ENCODE measurements at places on chromosomes 2 and 18.

DNA sequence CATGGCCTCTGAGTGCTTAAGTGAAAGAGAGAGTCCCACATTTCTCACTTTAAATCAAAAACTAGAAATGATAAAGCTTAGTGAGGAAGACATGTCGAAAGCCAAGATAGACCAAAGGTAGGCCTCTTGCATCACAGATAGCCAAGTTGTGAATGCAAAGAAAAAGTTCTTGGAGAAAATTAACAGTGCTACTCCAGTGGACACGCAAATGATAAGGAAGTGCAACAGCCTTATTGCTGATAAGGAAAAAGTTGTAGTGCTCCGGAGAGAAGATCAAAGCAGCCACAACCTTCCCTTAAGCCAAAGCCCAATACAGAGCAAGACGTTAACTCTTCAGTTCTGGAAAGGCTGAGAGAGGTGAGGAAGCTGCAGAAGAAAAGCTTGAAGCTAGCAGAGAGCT is 32.1 kb downstream of the PSMD1 start:
- no peak for DNase-seq

- DNase-seq: peak; percentile 70
Measured at GRCh38 chr18:62586151-62586774, 63.4 kb downstream of the ZCCHC2 start.

- no peak for DNase-seq
Measured at GRCh38 chr2:97743913-97744312, 30.5 kb downstream of the ZAP70 start.

DNA sequence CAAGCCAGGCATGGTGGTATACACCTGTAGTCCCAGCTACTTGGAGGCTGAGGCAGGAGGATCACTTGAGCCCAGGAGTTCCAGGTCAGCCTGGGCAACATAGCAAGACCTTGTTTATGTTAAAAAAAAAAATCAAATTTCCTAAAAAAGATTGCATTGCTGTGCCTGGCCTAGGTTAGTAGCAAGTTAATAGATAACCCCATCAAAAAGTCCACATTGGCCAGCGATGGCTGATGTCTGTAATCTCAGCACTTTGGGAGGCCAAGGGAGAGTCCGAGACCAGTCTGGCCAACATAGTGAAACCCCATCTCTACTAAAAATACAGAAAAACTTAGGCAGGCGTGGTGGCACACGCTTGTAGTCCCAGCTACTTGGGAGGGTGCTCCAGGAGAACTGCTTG is 38.7 kb downstream of the PARD6G start:
- DNase-seq: no peak

GRCh38 chr2:109486711-109487535 is 126.8 kb downstream of the SEPTIN10 start:
- DNase-seq: no peak

- DNase-seq: no peak
Measured at GRCh38 chr18:61580046-61580445, 246.8 kb downstream of the CDH20 start.

GRCh38 chr2:30765191-30765590 is 42.1 kb downstream of the CAPN13 start:
- DNase-seq: no peak

DNA sequence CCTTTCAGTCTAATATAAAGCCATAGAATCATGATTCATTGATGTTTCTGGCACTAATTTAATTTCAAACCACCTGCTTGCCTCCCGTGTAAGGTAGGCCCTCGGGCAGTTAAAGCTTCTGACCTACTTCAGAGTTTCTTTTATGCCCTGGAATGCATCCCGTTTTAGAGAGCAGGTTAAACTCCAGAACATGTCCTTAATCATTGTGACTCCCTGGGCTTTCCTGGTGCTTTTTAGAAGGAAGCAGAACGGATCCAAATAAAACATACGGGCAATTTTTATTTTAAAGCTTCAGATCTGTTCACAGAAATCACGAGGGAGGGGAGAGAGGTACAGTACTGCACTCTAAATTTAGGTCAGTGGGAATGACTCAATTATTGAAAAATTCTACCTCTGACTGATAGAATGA is 134.8 kb downstream of the GCA start:
- DNase-seq: no peak

DNA sequence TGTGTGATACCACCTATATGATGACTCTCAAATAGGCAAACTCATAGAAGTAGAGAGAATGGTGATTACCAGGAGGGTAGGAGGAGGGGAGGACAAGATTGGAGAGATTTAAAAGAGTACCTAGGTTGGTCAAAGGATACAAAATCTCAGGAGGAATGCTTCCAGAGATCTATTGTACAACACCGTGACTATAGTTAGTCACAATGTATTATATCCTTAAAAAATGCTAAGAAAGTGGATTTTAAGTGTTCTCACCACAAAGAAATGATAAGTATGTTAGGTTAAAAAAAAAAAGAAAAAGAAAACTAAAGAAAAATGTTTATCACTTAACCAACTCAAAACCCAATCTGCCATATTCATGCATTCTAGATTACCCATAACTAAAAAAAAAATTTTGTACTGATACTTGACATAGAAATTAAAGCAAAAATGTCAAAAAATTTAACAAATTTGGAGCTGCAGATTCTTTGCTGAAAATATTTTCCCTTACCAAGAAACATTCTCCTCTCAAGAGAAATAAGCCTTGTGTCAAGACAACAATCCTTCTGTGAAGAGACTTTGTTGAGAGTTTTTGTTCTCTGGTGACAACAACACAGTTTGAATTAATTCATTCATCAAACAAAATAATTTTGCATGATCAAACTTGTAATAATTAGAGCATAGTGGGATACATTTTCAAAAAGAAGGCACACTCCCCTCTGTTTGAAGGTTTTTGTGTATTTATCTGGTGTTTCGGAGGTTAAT is 213.1 kb downstream of the DNER start:
- DNase-seq: no peak

- DNase-seq: no peak
Measured at GRCh38 chr2:199460846-199461710, 3.3 kb upstream of the SATB2 start.

DNA sequence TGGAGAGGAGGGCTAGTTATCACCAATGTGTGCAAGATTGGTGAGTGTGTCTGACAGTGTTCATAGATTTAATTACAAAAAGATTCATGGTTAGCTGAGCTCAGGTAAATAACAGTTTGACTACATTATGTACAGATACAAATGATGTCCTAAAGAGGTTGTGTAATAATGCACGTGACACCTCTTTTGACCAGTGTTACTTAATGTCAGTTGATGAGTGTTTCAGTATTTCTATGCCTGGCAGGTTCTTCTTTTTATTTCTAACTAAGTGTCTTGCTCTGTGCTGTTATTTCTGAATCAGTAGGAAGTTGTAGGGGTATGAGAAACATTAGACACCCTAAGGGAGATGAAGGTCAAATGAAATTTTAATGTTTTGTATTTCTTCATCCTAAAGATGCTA is 7.9 kb upstream of the INHBB start:
- no peak for DNase-seq

DNA sequence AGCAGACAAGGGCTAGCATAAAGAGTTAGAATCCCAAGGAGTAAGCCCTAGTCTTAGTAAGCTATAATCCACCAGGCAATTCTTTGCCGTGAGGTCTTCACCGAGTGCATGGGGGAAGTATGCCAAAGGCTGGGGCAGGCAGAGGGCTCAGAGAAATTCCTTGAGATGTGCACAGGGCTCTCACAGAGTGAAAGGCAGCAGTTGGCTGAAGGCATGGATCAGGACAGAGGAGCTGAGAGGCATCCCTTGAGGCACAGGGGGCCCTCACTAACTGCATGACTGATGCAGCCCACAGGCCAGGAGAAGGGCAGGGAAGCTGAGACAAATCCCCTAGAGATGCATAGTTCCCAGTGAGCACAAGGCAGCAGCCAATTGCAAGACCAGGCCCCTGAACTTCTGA is 34.1 kb downstream of the PTH2R start:
- DNase-seq: no peak

DNA sequence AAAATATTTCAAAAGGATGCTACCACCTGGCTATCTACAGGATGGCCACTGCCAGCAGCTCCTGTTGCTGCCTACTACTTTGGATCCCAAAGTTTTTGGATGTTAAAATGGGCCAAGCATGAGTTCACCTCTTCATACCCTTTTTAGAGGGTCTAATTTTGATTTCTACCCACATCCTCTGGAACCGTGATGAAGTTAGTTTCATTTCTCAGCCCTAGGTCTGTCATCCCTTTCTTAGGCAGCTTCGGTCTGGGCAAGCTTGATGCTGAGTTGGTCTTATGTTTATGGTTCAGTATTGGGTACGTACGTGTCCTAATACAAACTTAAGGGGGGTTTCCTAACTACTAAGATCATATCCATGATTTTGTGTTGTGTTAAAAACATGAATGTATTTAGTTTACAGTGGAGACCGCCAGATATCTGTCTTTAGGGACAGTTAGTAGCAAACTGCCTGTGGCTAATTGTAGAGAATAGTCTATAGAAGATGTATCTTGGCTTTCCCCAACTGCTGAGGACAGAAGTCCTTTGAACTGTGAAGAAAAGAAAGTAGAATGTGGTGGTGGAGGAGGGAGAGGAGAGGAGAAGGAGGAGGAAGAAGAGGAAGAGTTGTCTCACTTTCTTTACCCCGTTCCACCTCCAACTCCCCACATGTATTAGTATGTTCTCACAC is 184.9 kb downstream of the UBE2E3 start:
- DNase-seq: no peak

DNA sequence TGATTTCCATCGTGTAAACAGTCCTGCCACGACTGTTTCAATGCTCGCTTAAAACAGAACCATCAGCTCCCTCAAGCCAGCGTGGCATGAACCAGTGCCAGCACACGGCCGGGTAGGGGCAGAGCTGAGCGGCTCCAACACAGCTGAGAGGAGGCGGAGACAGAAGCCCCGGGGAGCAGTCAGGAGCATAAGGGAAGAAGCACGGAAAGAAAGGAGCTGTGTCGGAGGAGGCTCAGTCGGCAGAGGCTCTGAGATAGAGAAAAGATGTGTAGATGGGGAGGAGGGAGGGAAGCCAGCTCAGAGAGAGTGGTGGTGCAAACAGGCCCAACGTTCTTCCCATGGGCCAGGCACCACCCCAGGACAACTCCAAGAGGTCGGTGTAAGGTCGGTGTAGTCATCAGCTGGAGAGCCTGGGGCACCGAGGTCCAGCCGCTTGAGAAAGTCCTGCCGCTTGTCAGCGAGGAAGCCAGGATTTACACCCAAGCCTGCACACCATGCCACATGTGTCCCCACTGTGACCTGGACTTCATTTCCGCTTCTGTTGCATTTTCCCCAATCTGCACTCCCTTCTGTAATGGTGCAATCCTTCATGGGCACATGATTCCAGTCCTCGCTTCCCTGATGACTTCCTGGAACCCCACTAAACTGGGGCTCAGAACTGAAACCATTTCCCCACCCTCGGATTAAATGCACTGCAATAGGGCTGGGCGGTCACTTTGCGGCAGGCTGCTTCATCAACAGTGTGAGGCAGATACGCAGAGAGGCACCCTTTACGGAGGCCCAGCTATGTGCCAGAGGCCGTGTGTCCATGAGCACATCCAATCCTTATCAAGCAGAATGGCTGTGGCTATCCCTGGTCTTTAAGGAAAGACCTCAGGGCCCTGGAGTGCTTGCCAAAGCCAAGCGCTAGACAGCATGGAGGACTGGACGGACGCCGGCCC is 43.5 kb downstream of the CYP27C1 start:
- DNase-seq: no peak

DNA sequence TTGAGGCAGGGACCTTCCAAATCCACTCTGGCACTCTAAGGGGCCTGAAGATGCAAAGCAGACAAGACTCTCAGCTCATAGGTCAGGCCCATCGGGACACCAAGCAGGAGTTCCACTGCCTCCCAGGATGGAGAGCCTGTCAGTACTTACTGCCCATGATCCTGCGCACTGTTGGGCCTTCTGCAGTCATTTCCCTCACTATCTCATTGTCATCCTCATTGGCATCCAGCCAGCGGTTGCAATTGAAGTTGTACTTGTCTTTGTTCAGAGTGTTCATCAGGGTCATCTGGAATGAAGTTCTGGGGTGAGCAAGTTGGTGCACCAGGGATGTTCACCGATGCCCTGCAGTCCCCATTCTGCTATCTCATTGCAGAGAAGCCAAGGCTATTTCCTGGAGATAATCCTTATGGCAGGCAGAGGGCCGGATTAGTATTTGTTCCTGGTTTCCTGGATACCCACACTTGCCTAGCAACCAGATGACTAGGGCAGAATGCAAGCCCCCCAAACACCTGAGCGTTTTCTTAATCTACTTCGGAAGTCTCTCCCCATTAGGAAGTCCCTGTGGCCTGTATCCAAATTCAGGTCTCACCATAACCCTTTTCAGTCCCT is 65.1 kb downstream of the LOXHD1 start:
- no peak for DNase-seq

DNA sequence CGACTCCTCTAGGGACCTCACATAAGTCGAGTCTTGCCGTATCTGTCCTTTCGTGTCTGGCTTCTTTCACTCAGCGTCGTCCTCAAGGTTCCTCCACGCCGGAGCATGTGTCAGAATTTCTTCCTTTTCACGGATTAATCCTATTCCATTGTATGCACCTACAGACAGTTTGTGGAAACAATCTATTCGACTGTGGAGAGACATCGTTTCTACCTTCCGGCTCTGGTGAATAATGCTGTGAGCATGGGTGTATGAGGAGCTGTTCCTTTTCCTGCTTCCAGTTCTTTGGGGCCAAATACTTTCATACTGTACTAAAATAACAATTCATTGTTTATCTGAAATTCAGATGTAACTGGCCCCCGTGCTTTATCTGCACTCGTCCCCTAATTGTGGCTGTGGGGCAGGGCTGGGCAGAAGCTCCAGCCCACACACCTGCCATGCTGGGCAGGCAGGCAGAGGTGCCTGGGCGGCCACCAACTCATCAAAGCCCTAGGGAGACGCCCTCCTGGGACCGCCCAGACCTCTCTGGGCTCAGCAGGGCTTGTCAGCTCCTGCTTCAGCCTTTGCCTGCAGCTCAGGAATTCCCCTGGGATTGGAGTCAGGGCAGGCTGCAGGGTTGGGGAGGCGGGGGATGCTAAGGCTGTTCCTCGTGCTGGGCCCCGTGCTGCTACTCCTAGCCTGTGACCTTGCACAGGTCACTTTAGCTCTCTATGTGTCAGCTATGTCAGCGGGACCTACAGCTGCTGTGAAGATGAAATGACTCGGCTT is 14.5 kb downstream of the GPC1 start:
- no peak for DNase-seq

DNA sequence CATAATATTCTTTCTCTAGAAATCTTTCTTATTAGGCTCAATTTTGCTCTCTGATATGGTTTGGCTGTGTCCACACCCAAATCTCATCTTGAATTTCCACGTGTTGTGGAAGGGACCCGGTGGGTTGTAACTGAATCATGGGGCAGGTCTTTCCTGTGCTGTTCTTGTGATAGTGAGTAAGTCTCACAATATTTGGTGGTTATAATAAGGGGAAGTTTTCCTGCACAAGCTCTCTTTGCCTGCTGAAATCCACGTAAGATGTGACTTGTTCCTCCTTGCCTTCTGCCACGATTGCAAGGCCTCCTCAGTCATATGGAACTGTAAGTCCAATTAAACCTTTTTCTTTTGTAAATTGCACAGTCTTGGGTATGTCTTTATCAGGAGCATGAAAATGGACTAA is 73.8 kb downstream of the CAVIN2 start:
- no peak for DNase-seq

- no peak for DNase-seq
Measured at GRCh38 chr2:237128026-237128703, 42.5 kb downstream of the COPS8 start.
